EH (cell line): ENCODE measurements at places on chromosomes 16 and 17.

GRCh38 chr16:27515874-27516353 lies 33.8 kb downstream of the GTF3C1 start:
- peak; percentile 19 for DNase-seq

- no peak for DNase-seq
Observed at GRCh38 chr17:50317121-50317520, 28.8 kb upstream of the XYLT2 start.

GRCh38 chr17:30573603-30574175 lies 96.5 kb downstream of the GOSR1 start:
- DNase-seq: no peak

DNA sequence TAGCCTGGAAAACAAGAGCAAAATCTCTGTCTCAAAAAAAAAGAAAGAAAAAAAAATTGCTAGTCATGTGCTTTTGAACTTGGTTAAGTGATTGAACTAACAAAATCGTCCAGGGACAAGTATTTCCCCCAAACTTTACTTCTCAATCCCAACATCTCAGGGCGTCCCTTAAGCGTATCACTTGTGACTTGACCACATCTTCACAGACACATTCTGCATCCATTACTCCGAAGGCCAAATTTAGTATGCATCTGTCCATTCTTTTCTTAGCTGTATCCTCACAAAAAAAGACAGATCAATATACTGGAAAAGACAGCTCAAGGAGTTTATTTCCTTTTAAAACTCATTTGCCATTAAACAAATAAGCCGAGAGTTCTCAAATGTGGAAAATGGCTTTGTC lies 5.9 kb upstream of the JPT1 start:
- DNase-seq: no peak

- peak; percentile 27 for DNase-seq
Observed at GRCh38 chr16:54444851-54445458, 158.4 kb upstream of the IRX3 start.

- peak; percentile 17 for DNase-seq
Observed at GRCh38 chr17:73227379-73227778, 34.3 kb downstream of the CPSF4L start.

DNA sequence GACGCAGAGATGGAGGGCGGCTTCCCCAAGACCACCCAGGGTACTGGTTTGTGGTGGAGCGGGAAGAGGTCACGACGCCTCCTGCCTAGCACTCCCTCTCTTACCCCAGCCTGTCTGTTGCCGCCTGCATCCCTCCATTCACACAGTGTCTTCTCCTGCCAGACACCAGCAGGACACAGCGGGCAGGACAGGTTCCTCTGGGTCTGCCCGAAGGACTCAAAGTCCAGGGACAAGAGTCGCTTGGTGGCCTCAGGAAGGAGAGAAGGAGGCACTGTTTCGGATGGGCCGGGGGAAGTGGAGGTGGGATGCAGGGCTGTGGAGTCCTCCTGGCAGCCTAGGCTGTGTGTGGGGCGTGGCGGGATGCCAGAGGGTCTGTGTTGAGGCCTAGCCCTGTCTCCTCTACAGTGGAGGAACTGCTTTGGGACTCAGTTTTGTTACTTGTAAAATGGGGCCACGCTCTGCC lies 19.6 kb upstream of the TNS4 start:
- no peak for DNase-seq

DNA sequence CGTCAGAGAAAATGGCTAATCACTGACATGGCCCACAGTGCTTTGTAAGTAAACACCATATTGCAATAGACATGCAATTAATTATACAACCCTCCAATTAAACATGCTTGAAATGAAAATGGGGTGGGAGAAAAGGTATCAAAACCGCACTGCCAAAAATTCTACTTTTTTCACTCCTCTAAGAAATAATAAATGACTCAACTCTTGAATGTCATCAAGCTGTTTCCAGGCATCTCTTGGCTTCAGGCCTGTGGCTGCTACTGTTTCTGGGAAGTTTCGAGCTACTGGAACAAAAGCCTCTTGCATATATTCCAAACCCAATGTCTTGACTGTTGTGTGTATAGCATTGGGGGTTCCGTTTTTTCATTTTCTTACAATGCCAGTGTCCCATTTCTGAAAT lies 412.6 kb downstream of the RBFOX1 start:
- DNase-seq: no peak

DNA sequence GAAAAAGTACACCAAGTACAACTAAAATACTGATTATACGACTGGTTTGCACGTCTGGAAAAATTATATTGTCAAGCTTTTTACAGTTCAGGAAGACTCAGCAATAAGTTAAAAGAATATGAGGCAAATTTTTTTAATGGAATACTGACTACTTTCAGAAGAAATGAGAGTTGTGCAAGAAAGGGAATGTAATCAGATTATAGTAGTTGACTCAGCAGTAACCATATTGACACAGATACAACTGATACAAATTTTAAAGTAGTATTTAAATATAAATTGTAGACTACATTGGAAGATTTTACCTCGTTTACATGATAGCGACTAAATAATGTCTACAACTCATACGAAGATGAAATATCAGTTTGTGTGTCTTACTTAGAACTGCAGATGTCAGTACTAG lies 16.7 kb downstream of the ASGR2 start:
- no peak for DNase-seq

DNA sequence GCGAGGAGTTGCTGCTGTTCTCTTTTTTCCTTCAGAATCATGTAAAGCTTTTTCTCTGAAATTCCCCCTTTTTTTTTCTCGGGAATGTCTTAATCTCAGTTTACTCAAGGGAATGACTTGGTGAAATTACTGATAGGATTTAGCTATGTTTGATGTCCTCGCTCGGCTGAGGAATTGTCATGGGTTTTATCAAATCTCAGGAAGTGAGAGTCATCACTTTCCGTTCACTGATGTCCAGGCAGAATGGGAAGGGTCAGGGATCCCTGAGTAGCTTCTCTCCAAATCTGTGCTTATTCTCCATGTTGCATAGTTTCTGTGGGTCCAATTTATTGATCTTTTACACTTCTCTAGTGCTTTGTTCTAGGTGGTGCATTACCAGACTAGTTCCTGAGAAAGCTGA lies 6.3 kb downstream of the IGSF6 start:
- DNase-seq: no peak

DNA sequence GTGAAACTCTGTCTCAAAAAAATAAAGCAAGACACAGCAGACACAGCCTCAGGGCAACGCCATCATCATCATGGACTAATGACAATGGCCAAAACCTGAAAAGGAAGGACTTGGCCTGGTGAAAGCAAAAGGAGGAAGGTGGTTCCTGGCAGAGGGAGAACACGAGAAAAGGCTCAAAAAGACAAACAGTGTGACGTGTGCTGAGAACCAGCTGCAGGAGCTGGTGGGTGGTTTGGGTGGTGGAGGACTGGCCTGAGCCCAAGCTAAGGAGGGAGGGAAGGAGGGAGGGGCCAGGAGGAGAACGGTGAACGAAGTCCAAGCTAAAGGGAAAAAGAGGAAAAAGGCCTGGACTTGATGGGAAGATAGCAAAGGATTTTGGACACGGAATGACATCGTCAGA lies 85.1 kb downstream of the SLC39A11 start:
- peak; percentile 19 for DNase-seq
